NCI-H460 (cell line): ENCODE measurements at places on chromosomes 7 and 10.

DNA sequence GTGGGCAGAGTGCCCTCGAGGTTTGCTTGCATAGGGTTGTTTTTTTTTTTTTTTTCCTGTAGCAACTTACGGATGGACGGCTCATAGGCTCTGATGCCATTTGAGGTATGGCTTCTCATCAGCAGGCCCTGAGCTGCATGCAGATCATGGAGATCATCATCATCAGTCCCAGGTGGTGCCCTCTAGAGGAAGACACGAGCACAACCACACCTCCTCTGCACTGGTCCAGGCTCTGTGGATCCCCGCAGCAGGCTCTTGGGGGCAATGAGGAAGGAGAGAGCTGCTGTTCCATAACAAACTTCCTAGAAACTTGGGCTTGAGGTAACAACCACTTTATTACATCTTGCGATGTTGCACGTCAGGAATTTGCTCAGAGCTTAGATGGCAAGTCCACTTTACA, 132.7 kb upstream of the CXCL12 start:
- DNase-seq, result no peak

- no peak for DNase-seq
These were observed 9.8 kb upstream of the TOMM7 start for GRCh38 chr7:22832401-22832800.

DNA sequence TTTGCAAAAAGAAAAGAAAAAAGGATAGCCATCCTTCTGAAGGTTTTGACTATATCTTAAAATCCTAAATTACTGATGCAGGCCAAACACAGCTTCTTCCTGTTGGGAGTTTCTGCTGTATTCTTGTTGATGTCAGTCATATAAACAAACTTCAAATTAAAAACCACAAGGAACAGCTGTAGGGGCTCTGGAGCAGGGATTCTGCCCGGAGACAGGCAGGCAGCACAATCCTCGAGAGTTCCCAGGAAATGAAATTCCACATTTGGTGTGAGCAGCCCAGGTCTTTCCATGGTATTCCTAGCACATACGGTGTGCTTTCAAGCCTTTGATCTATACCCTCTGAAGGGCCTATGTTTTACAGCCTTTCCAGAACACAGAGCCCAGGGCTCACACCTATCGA, 43.2 kb downstream of the INSYN2A start:
- DNase-seq, result no peak

DNA sequence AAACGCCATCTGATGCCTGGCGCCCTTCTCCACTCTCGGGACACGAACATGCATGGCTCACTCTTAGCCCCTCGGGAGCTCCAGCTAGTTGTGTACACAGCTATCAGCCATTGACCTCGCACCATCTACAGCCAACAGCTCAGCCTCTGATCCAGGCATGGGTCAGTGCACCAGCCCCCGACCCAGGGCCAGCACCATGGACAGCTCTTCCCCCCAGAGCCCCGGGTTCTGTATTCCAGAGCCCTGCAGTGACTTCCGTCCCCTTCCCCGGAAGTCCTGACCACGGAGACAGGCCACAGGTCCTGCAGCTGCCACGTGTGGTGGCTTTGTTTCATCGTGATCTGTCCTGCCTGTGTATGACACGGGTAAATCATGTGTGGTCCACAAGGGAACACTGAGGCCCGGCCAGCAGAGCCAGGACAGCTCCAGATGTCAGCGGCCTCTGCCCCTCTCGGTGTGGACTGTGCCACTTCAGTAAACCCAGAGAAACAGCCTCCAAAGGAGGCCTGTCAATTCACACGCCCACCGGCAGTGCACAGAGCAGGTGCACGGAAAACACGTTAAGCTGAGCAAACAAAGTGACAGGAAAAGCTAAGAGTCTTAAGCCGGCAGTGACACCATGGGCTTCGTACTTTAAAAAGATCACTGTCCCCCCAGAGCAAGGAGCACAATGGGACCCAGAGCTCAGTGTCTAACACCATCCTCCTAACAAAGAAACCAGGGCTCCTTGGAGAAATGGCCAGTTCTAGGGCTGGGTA, 13.0 kb downstream of the STK32C start:
- no peak for DNase-seq

DNA sequence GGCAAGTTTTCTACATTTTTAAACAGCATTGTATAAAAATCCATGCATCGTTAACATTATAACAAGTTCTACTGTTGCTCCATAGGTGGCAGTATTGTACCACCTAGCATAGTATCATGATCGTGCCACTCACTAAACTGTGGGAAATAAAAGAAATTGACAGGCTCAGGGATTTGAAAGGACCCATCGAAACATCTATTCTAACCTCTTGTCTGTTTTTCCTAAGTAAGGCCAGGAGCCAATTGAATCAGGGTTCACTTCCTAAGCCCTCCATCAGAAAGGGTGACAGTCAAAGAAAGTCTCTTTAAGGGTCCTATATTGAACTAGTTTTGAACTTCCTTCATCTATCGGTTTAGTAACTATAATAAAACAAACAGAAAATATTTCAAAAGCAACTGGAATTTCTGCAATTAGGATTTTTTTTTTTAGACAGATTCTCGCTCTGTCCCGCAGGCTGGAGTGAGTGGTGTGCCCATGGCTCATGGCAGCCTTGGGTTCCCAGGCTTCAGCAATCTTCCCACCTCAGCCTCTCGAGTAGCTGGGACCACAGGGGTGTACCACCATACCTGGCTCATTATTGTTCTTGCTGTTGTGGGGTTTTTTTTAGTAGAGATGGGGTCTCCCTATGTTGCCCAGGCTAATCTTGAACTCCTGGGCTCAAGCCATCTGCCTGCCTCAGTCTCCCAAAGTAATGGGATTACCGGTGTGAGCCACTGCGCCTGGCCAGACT, 9.4 kb downstream of the HACD1 start:
- DNase-seq, result peak; percentile 26

GRCh38 chr7:137996386-137996851, 5.5 kb downstream of the CREB3L2 start:
- DNase-seq, result no peak

DNA sequence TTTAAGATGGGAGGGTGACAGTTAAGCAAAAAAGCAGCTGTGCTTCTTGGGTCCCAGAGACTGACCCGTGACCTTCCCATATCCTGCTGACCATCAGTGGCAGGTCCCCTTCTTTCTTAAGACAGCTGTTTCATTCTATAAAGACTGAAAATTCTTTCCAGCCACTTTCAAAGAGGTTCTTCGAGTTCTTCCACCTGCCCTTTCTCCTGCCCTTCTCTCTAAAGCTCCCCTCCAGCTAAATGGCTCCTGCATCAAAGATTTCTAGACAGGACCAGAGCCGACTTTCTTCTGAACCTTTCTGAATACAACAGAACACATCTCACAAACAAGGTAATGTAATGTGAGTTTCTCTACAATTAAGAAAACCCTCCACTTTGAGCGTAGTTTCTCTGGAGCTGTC, 180.8 kb downstream of the SFMBT2 start:
- DNase-seq, result no peak
